ENCODE measurements at places on chromosomes 16 and 17.

DNA sequence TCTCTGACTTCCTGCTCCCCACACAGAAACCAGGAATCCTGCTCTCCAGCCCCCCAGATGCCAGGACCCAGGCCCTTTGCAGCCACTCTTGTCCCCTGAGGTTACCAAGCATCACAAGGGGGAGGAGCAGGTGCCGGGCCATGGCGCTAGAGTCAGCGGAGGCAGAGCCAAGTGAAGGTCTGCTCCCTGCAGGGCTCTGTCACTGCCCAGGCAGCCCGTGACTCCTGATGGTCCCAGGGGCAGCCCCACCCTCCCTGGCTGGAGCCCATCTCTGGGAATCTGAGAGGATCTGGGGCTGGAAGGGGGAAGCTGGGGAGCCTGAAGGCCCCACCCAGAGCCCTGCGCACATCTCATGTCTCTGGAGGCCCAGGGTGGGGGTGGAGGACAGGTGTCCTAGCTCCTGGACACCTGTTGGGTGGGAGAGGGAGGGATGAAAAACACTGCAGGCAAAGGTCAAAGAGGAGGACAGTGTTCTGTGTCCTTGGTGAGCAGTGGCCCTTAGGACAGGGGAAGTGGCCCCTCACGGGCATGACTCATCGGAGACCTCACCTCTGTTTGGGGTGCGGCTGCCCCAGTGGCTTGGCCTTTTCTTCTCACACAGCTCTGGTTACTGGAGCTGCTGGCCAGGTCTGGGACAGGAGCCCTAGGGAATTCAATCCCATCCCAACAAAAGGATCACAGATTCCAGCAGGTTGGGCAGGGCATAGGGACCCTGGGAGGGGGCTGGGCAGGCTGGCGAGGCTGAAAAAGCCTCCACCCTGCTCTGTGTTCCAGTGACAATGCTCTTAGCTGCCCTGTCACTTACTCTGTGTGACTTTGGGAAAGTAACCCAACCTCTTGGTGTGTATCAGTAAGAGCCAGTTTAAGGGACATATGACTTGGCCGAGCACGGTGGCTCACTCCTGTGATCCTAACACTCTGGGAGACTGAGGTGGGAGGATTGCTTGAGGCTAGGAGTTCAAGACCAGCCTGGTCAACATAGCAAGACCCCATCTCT is at the start of gene PRSS36:
Gene PRSS36, minus strand, starts transcription at position 173 of the 997 bp plus-strand sequence. Its CDS starts 31 bp downstream, at position 142.
- DNase-seq = no peak

DNA sequence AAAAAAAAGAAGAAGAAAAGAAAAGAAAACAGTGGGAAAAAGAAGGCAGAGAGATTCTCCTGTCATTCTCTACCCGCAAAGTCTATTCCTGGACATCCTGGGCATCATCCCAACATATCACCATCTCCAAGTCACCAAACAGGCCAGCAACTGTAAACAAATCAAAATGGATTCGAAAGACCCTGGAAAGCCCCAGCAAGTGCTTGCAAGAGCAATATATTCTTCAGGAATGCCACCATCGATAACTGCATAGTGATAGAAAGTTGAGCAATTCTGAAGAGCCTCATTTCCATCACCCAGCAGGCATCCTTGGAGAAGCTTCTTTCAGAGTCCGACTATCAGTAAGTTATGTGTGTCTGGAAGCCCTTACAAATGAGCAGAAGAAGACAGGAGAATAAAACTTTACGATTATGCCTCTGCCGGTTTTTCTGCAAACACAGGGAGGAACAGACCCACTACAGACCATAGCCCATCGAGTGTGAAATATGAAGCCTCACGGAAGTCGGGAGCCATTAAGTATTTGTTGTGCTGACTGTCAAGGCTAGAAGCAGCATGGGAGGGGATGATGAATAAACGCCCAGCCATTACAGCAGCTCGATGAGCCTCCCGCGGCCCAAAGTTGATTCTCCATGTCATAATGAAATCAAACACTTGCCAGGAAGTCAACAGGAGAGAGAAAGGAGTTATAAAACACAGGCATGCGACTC is 64.5 kb upstream of the SEC14L1 start:
- no peak for DNase-seq

DNA sequence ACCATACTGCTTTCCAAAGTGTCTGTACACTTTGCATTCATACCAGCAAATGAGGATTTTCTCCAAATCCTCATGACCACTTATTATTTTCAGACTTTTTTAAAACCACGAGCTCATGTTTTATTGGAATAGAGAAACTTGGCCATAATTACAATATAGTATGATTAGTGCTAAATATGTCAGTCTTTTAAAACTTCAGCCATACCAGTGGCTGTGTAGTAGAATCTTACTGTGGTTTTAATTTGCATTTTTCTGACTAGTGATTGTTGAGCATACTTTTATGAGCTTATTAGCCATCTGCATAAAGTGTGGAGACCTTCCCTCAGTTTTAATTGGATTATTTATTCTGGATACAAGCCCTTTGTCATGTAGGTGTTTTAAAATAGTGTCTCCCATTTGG is 57.8 kb downstream of the NLK start:
- DNase-seq = no peak

GRCh38 chr17:73689596-73690275 is 45.5 kb upstream of the SDK2 start:
- no peak for DNase-seq

- no peak for DNase-seq
Measured at GRCh38 chr17:21213638-21214014, 335 bp downstream of the TMEM11 start.

DNA sequence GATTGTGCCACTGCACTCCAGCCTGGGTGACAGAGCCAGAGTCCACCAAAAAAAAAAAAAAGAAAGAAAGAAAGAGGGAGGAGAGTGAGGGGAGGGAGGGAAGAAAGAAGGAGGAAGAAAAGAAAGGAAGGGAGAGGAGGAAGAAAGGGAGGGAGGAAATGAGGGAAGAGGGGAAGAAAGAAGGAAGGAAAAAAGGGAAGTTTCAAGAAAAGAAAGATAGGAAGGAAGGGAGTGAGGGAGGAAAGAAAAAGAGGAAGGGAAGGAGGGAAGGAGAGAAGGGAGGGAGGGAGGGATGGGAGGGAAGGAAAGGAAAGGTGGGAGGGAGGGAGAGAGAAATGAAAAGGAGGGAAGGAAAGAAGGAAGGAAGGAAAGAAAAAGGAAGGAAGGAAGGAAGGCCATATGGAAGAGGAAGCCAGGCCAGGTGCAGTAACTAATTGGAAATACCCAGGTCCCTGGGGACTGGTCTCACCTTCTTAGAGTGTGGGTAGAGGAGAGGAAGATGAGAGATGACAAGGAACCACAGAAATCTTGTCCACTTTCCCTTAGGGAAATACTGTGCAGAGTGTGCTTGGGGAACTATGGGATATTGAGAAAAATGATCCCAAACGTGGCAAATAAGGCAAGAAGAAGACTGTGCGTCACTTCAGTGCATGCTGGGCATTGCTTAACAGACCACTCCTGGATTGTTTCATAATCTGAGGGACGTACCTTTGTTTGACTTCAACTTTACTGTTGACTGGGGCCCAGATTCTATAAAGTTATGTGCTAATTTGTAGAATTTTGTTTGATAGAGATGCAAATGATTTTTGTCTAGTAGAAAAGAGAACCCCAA is 15.1 kb upstream of the CSNK2A2 start:
- DNase-seq = no peak

DNA sequence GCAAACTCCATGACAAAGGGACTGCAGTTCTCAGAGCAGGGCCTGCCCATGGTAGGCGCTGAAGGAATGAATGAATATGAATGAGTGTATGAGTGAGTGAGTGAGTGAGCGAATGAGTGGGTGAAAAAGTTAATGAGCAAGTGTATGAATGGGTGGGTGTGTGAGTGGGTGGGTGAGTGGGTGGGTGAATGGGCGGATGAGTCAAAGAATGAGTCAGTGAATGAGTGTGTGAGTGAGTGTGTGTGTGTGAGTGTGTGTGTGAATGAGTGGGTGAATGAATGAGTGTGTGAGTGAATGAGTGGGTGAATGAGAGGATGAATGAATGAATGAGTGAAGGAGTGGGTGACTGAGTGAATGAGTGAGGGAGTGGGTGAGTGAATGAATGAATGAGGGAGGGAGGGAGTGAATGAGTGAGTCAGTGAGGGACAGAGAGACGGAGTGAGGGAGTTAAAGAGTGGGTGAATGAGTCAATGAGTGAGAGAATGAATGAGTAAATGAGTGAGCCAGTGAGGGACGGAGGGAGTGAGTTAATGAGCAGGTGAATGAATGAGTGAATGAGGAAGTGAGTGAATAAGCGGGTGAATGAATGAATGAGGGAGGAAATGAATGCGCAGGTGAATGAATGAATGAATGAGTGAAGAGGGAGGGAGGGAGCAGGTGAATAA is 11.1 kb upstream of the CHMP6 start:
- DNase-seq = no peak

DNA sequence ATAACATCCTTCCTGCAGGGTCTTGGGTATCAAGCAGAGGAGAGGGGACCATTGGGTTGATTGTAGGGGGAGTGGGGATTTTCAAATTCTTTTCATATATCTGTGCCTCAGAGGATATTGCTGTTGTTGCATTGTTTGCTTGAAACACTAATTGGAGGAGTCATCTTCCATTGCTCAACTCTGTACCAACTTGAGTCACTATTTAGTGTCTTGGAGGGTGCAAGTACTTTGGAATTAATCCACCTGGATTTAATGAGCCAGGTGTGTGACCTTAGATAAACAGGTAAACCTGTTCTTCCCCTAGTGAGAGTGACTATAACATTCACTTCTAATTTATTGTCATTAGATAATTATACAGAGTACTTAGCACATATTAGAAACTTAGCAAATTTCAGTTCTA is 151.3 kb upstream of the CNTNAP4 start:
- DNase-seq = no peak

DNA sequence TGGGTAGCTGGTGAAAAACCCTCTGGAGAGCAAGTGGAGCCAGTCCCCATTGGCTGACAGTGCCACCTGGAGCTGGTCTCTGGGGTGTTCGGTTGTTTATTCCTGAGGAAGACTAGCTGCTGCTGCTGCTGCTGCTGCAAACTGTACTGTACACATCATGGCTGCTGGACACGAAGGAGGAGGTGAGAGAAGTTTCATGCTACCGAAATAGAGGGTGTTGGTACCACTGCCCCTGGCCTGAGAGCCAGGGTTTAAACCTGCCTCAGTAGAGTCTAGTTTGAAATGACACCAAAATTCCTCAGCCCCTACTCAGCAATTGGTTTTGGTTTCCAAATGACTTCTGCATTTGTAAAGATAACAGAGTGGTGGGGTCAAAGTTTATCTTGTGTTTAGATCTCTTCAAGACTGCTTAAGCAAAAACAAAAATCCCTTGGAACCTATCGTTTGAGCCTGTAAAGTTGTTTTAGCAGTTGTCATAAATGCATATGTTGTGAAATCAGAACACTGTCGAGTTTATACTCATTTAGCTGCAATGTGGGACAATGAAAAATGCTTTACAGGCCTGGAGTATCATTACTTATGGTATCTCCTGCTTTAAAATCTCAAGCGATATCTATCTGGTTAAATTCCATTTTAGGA is 40.8 kb downstream of the CYB5B start:
- no peak for DNase-seq

DNA sequence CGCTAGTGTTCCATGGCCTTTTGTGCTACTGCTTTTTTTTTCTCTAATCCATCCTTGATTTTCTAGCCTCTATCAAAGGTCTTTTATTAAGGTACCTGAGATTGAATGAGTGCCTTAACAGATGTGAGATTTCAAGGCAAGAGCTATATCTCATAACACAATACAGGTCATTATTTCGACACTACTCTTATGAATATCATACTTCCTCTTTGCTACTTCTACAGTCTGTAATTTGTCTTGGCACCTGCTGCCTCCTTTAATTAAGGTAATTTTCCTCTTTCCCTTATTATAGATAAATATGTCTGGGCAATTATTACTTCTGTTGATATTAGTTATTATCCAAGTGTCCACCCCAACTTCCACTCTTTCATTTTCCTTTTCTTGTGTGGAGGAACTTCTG is 5.3 kb downstream of the KRT28 start:
- DNase-seq = no peak

- DNase-seq = no peak
Measured at GRCh38 chr16:72590151-72590937, 418.4 kb upstream of the PMFBP1 start.

DNA sequence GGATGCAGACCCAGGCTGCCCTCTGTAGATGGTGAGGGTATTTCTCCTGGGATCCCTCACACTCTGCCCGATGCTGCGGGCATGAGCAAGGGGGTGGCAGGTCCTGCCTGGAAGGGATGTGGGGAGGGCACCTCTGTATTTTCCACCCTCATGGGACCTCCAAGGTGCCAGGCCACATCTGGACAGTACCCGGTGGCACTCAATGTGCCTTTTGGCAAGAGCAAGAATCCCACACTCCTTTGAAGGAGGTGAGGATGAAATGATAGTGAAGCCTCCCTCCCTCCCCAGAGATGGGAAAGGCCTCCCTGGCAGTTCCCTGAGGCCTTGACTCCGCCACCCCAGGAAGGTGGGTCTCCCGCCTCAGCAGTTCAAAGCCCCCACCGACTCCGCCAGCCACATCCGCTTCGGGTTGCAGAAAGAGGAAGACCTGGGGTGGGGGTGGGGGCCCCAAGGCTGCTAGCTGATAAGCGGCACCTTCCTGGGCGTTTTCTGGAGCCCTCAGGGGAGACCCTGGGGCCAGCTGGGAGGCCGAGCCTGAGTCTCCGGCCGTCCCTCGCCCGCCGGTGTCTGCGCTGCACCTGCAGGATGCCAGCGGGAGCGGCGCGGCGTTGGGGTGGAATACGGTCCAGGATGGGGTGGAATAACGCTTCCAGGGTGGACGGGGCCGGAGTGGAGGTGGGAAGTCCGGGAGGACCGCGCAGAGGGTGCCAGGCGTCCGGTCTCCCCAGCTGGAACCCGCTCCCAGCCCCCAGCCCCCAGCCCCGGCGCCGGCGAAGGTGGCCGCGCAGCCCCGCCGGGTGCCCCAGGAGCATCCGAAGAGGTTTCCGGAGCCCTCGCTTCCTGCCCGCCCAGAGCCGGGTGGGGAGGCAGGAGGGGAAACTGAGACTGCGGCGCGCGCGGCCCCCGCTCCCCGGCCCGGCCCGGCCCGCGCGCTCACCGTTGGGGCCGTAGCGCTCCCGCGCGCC is 718 bp downstream of the ATP2A3 start:
- DNase-seq = peak; percentile 46

DNA sequence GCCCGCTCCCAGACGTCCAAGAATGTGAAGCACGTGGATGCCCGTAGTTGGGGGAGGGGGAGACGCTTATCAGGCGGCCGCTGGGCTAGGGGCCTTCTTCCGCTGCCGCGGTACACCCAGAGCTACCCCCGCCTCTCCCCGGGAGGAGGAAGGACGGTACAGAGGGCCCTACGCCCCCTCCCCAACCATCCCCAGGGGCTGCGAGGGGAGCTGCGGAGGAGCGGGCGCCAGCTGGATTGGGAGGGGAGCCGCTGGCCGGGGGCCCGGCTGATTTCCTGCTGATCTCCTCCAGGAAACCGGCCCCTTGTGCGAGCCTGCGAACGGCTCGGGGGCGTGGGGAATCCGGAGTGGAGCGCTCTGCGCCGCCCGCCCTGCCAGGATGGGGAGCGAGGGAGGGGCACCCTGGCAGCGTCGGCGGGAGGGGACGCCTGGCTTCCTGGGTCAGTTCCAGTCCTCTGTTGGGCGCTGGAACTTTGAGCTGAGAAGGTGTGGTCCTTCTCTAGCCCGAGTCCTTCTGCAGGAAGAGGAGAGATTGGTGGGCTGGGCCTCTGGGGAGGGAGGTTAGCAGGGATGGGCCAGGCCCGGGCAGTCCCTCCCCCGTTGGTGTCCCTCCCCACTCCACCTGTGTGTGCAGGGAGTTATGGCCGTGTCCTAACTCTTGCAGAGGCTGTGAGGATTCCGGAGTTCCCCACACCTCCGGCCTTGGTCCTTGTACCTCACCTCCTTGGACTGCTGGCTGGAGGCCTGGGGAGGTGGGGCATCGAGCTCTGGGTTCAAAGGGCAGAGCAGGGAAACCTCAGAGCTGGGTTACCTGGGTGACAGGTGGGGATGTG is 19.2 kb downstream of the GJD3 start:
- no peak for DNase-seq

- peak; percentile 55 for DNase-seq
Measured at GRCh38 chr17:7383742-7384488, 3.0 kb downstream of the TNK1 start.

Measured in stimulated activated CD4-positive, alpha-beta T cell treated with anti-CD3 and anti-CD28 coated beads, Interleukin-12 subunit alpha, Interleukin-12 subunit beta, amount 100 ng/mL, for 24 hours (primary cell).